ENCODE measurements at places on chromosomes 4 and X. TPM values are rescaled to one million over a fixed set of nuclear protein-coding genes. Genes with fewer than 3 reads are reported as not detected.

The SPANXB1 gene
- not detected for total RNA-seq

The NMU gene
- not detected for total RNA-seq

The TMEM156 gene
- 18.6 TPM for total RNA-seq

The GYPB gene
- not detected for total RNA-seq

Data from SJSA1 (cell line).